Osteoblast (primary cell): ENCODE measurements at places on chromosomes 5 and 9. TPM values are rescaled to one million over a fixed set of nuclear protein-coding genes. Genes with fewer than 3 reads are reported as not detected.
A peak's percentile ranks its signal among the peaks of the same experiment; 100 is the strongest.

SLC34A3 gene
- not detected in 2 replicates for total RNA-seq

- no peaks in the 10 kb centered on the region for H3K36me3 ChIP-seq
- H3K4me1 ChIP-seq, result peaks cover 16% of the 10 kb centered on the region
- H3K27ac ChIP-seq, result no peak overlapping the region
- no peaks in the 10 kb centered on the region for H3K27me3 ChIP-seq
- no peak for DNase-seq
- H3K4me3 ChIP-seq, result peak overlapping the region; percentile 39
Measured at GRCh38 chr9:72315089-72315509, 49.9 kb downstream of the ZFAND5 start.

EGFL7 gene
- 3.3 and 6.2 TPM in 2 replicates for total RNA-seq

VLDLR gene
- total RNA-seq, result 5.3 and 10.1 TPM in 2 replicates

PCDHGB7 gene
- total RNA-seq, result 18.5 and 19.2 TPM in 2 replicates

MTRR gene
- total RNA-seq, result 36.2 and 36.6 TPM in 2 replicates

GRCh38 chr5:1553539-1554409 is 30.0 kb upstream of the LPCAT1 start:
- peaks cover 19% of the 10 kb centered on the region for H3K4me1 ChIP-seq
- peaks cover 83% of the 10 kb centered on the region for H3K27me3 ChIP-seq
- no peaks in the 10 kb centered on the region for H3K36me3 ChIP-seq
- no peak overlapping the region for H3K4me3 ChIP-seq
- H3K27ac ChIP-seq, result no peak overlapping the region
- peak; percentile 52 for DNase-seq

- H3K27ac ChIP-seq, result no peak overlapping the region
- no peaks in the 10 kb centered on the region for H3K36me3 ChIP-seq
- no peak overlapping the region for H3K4me3 ChIP-seq
- DNase-seq, result no peak
- no peaks in the 10 kb centered on the region for H3K27me3 ChIP-seq
- H3K4me1 ChIP-seq, result no peaks in the 10 kb centered on the region
Measured at GRCh38 chr9:77271023-77271690, 93.8 kb downstream of the VPS13A start.

- no peaks in the 10 kb centered on the region for H3K27me3 ChIP-seq
- no peaks in the 10 kb centered on the region for H3K36me3 ChIP-seq
- H3K4me1 ChIP-seq, result peaks cover 16% of the 10 kb centered on the region
- peak overlapping the region; percentile 50 for H3K27ac ChIP-seq
- no peak for DNase-seq
- no peak overlapping the region for H3K4me3 ChIP-seq
Measured at GRCh38 chr5:76742583-76742982, 26.7 kb downstream of the F2R start.

DNA sequence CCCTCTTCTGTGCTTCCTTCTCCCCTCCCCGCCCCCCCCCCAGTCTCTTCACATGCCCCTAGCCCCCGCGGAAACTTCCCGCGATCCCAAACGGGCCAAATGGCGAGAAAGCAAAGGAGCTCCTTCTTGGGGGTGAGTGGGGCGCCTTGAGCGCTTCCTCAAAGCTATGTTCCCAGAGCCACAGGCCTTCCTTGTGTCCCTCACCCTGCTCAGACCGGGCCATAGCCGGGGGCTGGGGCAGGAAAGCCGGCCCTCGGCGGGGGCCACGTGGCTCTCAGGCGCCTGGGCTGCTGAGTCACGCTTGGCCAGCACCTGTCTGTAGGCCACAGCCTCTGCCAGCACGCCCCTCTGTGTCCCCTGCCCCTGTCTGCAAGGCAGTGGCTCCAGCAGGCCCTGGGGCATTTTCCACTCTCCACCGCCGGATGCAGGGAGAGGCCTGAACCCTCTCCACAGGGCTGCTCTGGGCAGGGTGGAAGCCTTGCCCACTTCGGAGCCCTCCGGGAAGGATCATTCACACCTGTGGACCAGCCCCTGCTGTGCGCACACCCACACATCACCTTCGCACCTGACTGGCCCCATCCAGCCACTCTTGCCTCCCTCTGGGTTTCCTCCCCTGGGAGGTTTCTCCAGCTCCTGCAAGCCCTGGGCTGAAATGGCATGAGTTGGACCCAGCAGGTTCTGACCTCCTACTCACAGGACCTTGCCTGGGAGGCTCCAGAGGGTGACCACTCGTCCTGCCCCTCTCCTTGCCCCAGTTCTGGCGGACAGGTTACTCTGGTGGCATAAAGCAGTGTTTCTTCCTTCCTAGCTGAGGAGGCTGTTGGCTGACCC is 1.2 kb upstream of the SQSTM1 start:
- peak overlapping the region; percentile 86 for H3K27ac ChIP-seq
- H3K4me3 ChIP-seq, result peak overlapping the region; percentile 61
- H3K4me1 ChIP-seq, result peaks cover 43% of the 10 kb centered on the region
- H3K36me3 ChIP-seq, result peaks cover 19% of the 10 kb centered on the region
- peak; percentile 92 for DNase-seq
- H3K27me3 ChIP-seq, result no peaks in the 10 kb centered on the region

DNA sequence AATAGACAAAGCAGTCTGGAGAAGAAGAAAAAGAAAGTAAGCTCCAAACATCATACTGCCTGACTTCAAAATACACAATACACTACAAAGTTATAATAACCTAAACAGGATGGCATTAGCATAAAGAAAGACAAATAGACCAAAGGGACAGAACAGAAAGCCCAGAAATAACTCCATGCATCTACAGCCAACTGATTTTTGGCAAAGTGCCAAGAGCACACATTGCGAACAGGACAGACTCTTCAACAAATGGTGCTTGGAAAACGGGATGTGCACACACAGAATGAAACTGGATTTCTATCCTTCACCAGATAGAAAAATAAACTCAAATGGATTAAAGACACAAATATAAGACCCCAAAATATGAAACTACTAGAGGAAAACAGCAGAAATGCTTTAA is 66.6 kb upstream of the SPATA31E1 start:
- H3K4me3 ChIP-seq, result no peak overlapping the region
- H3K27me3 ChIP-seq, result no peaks in the 10 kb centered on the region
- no peaks in the 10 kb centered on the region for H3K36me3 ChIP-seq
- H3K27ac ChIP-seq, result no peak overlapping the region
- H3K4me1 ChIP-seq, result peaks cover 14% of the 10 kb centered on the region

CAMK4 gene
- total RNA-seq, result 0.29 and 0.72 TPM in 2 replicates

MLANA gene
- under 0.01 TPM in 1 of 2 replicates, not detected in the other for total RNA-seq

GRCh38 chr5:150350524-150351344 is 6.8 kb upstream of the TCOF1 start:
- H3K27ac ChIP-seq, result no peak overlapping the region
- H3K4me3 ChIP-seq, result no peak overlapping the region
- H3K4me1 ChIP-seq, result peaks cover 8% of the 10 kb centered on the region
- no peaks in the 10 kb centered on the region for H3K36me3 ChIP-seq
- H3K27me3 ChIP-seq, result no peaks in the 10 kb centered on the region

- peak; percentile 76 for DNase-seq
- H3K27ac ChIP-seq, result no peak overlapping the region
- no peaks in the 10 kb centered on the region for H3K36me3 ChIP-seq
- no peak overlapping the region for H3K4me3 ChIP-seq
- peaks cover 86% of the 10 kb centered on the region for H3K27me3 ChIP-seq
Measured at GRCh38 chr5:93221-93980, 1.4 kb downstream of the PLEKHG4B start.

DNA sequence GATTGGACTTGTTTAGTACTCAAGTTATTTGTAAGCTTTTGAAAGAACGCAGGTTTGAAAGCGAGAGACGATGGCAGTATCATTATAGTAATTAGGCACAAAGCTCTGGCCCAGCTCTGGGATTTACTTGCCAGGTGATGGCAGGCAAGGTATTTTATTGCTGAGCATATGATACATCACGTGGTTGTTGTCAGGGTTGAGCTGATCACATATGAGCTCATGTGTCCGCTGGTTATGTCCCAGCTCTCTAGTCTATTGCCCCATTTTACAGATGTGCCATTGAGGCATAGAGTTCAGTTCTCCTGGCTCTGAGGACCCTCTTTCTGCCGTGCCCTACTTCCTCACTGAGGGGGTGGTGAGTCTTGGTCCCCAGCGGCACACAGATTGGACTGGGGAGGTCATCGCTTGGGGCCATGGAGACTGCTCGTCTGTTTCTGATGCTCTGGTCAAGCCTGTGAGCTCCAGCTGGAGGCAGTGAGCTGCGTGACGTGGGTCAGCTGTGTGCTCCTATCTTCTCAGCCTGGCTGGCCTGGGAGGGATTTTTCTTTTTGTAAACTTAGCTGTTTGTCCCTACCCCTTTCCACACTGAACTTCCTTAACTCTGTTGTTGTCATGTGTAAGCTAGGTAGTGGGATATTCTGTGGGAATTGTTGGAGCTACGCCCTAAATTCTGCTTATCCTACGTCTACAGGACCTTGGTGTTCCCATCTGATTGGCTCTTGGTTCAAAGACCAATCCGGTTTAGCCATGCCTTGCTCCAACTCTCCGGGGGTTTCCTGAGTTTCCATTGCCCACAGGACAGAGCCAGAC is 2.2 kb downstream of the NXNL2 start:
- H3K27me3 ChIP-seq, result no peaks in the 10 kb centered on the region
- DNase-seq, result peak; percentile 83
- peaks cover 33% of the 10 kb centered on the region for H3K4me1 ChIP-seq
- peak overlapping the region; percentile 80 for H3K4me3 ChIP-seq

DNA sequence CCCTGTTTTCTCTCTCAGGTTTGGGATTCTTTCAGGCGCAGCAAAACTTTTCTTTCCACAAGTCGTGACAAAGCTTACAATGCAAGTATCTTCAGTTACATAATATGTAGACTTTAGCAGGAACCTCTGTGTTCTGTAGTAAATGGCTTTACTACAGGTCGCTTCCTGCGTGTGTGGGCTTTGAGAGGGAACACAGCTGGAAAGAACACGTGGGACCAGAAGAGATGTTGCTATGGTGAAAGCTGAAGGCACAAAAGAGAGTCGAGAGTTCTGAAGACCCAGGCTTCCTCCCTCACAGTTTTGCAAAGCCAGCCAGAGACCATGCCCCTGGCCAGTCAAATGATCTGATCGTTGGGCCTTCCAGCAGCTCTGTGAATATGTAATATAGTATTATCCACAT is 4.0 kb downstream of the ANKRD55 start:
- H3K27ac ChIP-seq, result no peak overlapping the region
- DNase-seq, result peak; percentile 26
- H3K4me1 ChIP-seq, result no peaks in the 10 kb centered on the region
- no peak overlapping the region for H3K4me3 ChIP-seq
- H3K27me3 ChIP-seq, result peaks cover 14% of the 10 kb centered on the region
- H3K36me3 ChIP-seq, result no peaks in the 10 kb centered on the region

DBH gene
- not detected in 2 replicates for total RNA-seq

AIF1L gene
- under 0.01 TPM in 1 of 2 replicates, not detected in the other for total RNA-seq

GRCh38 chr9:91992461-91993041 is 42.5 kb upstream of the ROR2 start:
- H3K36me3 ChIP-seq, result no peaks in the 10 kb centered on the region
- H3K27ac ChIP-seq, result no peak overlapping the region
- no peak for DNase-seq
- H3K27me3 ChIP-seq, result peaks cover 42% of the 10 kb centered on the region
- H3K4me3 ChIP-seq, result no peak overlapping the region

- H3K4me1 ChIP-seq, result no peaks in the 10 kb centered on the region
- H3K36me3 ChIP-seq, result no peaks in the 10 kb centered on the region
Measured at GRCh38 chr9:124011460-124012301, at the start of gene LHX2. LHX2 (plus strand) TSS chr9:124011768; CDS start chr9:124012349, 581 bp downstream.

OR1J4 gene
- not detected in 2 replicates for total RNA-seq

GRCh38 chr5:130923543-130924124 is 241.4 kb downstream of the HINT1 start:
- no peak overlapping the region for H3K4me3 ChIP-seq
- no peaks in the 10 kb centered on the region for H3K27me3 ChIP-seq
- no peak for DNase-seq
- no peak overlapping the region for H3K27ac ChIP-seq

- H3K4me1 ChIP-seq, result no peaks in the 10 kb centered on the region
- H3K27ac ChIP-seq, result no peak overlapping the region
- no peak for DNase-seq
- H3K27me3 ChIP-seq, result peaks cover 29% of the 10 kb centered on the region
- H3K4me3 ChIP-seq, result no peak overlapping the region
Measured at GRCh38 chr5:172525996-172526360, 71.7 kb upstream of the SH3PXD2B start.

DNA sequence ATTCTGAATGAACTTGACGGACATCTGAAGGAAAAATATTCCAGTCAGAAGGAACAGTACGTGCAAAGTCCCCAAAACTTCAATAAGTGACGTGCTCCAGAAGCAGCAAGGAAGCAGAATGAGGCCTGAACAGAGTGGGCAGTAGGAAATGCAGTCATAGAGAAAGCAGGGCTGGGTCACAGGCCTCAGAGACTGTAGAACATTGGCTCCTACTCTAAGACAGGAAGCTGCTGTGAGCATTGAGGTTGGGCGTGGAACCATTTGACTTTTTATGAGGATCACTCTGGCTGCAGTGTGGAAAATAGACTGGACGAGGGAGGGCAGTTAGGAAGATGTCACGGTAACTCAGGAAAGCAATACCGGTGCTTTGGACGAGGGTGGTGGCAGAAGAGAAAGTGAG is 64.0 kb downstream of the DOCK8 start:
- no peak for DNase-seq
- no peaks in the 10 kb centered on the region for H3K36me3 ChIP-seq
- H3K27me3 ChIP-seq, result no peaks in the 10 kb centered on the region
- H3K4me3 ChIP-seq, result no peak overlapping the region

PPP2R2B gene
- under 0.01 TPM in 1 of 2 replicates, not detected in the other for total RNA-seq

DNA sequence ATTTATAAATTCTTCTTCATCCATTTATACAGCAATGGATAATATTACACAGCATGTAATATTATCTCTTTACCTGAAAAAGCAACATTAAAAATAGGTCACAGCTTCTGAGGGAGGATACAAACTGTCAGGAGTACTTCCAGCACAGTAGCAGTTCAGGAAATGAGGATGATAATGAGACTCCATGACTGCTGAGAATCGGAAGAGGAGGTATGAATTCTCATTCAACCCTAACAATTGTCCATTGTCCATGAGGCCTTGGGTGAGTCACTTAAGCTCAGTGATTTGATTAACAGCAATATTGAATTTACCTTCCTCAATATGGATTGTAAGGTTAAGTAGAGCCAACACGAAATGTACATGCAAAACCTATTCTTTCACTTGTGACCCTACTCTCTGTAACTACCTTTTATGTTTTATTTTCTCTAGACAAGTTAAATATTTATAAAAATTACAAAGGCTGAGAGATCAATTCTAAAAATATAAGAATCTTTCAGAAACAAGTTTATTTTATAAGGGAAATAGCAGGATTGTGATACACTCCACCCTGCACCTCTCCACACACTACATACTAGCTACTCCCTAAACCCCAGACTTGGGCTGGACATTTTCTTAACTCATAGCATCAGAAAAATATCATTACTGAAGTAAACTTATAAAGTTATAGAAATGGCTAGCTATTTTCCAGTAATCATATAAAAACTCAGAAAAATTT is 159.1 kb upstream of the ACOT12 start:
- H3K4me3 ChIP-seq, result no peak overlapping the region
- DNase-seq, result no peak
- H3K27ac ChIP-seq, result no peak overlapping the region
- no peaks in the 10 kb centered on the region for H3K27me3 ChIP-seq
- no peaks in the 10 kb centered on the region for H3K36me3 ChIP-seq
